ENCODE measurements at places on chromosomes 16 and 17.

- DNase-seq, result no peak
Measured at GRCh38 chr17:64449545-64449944, 630 bp downstream of the MILR1 start.

- DNase-seq, result peak; percentile 52
Measured at GRCh38 chr16:88649924-88650748, 717 bp downstream of the CYBA start.

- DNase-seq, result peak; percentile 61
Measured at GRCh38 chr17:8109661-8110455, 8.5 kb downstream of the ALOXE3 start.

- no peak for DNase-seq
Measured at GRCh38 chr16:67444259-67445125, 13.6 kb downstream of the HSD11B2 start.

GRCh38 chr17:1966274-1967086 is 58.7 kb downstream of the RTN4RL1 start:
- DNase-seq, result no peak

- DNase-seq, result no peak
Measured at GRCh38 chr16:90031186-90031930, 12.1 kb upstream of the DBNDD1 start.

GRCh38 chr17:73646409-73647300 is 2.4 kb upstream of the SDK2 start:
- peak; percentile 12 for DNase-seq

DNA sequence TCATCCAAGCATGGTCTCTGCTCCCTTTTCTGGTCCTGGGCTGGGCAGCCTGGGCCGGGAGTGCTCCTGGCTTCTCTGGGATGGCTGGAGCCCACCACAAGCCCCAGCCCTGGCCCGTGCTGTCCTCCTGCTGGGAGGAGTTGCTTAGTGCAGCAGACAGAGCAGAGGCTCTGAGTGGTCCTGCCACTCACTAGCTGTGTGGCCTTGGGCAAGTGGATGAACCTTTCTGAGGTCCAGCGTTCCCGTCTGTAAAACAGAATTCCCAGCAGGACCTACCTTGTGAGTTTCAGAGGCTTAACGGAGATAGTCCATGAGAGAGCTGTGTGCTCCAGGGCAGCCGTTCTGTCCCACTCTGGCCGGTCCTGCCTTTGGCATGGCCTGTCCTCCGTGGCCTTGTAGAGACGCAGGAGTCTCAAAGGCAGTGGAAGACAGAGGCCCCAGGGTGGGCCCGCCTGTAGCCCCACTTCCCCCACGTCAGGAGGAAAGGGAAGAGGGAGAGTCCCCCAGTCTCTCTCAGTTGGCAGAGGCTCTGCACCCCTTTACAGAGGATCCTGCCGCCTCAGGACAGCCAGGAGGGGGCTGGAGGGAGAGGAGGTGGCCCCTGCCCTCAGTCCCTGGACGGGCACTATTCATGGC is 7.8 kb downstream of the MYO15B start:
- DNase-seq, result no peak

- no peak for DNase-seq
Measured at GRCh38 chr16:85047867-85048455, 20.4 kb downstream of the KIAA0513 start.

GRCh38 chr16:72179204-72179970 is 7.4 kb upstream of the PMFBP1 start:
- DNase-seq, result no peak

DNA sequence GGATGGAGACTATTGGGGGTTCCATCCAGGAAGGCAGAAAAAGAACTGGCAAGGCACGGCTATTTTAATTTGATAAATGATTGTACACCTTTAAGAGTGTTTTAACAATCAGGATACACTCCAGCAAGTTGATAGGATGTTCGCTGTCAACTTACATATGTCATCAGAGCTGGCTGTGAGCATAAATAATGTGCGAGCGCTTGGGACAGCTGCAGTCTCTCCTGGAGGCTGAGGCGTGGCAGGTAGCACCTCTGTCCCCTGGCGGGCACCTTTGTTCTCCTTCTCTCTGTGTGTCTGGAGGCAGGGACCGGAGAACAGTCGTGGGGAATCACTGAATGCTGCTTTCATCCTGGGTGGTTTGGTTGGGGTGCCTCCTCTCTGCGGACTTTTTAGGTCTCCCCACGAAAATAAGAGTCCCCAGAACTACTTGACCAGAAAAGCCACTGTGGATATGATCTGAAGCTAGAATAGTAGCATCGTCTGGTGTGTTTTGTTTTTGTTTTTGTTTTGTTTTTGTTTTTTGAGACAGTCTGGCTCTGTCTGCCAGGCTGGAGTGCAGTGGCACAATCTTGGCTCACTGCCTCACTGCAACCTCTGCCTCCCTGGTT is 9.4 kb downstream of the BAHCC1 start:
- DNase-seq, result peak; percentile 30

- DNase-seq, result peak; percentile 25
Measured at GRCh38 chr16:82016263-82016662, 5.0 kb upstream of the SDR42E1 start.

- DNase-seq, result no peak
Measured at GRCh38 chr17:73929860-73930430, 273.5 kb upstream of the RPL38 start.

GRCh38 chr16:8990445-8990844 is 26.7 kb upstream of the USP7 start:
- DNase-seq, result no peak

DNA sequence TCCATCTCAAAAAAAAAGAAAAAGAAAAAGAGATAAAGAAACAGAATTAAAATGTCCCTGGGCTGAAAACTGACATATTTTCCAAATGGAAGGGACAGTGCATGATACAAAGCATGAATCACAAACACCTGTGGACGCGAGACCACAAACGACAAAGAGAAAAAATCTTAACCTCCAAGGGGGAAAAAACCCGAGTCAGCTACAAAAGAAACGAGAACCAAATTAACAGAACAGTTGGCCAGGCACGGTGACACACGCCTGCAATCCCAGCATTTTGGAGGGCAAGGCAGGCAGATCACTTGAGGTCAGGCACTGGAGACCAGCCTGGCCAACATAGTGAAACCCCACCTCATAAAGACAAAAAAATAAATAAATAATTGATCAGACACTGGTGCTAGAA is 1.9 kb downstream of the TRAP1 start:
- no peak for DNase-seq

- peak; percentile 48 for DNase-seq
Measured at GRCh38 chr17:1108478-1108764, 71.4 kb downstream of the ABR start.

DNA sequence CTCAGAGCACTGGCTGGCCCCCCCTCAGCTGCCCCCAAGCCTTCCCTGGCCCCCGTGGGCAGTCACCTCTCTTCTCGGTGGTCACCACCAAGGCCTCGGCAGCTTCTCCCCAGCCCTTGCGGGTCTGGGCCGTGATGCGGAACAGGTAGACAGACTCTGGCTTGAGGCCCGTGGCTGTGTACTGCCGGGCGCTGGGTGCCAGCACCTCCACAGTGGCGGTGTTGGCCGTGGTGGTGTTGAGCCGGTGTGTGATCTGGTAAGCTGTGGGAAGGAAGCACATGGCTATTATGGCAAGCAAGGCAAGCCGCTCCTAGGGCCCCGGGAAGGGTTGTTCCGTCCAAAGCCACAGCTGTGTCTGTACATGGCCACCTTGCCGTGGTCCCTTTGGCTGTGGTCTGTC is 78.4 kb upstream of the CDC42EP4 start:
- DNase-seq, result no peak

GRCh38 chr17:40557531-40558299 is 7.6 kb downstream of the CCR7 start:
- no peak for DNase-seq

GRCh38 chr17:43673516-43674323 is 12.0 kb upstream of the MEOX1 start:
- DNase-seq, result no peak

GRCh38 chr17:81239714-81240555 is 817 bp downstream of the NDUFAF8 start:
- no peak for DNase-seq

GRCh38 chr16:19715566-19715965 is 2.5 kb downstream of the KNOP1 start:
- DNase-seq, result no peak

- DNase-seq, result no peak
Measured at GRCh38 chr17:47717979-47718621, 14.9 kb upstream of the TBX21 start.

GRCh38 chr17:43983515-43984411 is 20.7 kb upstream of the NAGS start:
- DNase-seq, result no peak

- no peak for DNase-seq
Measured at GRCh38 chr16:89314357-89314756, 96.9 kb downstream of the ZNF778 start.

DNA sequence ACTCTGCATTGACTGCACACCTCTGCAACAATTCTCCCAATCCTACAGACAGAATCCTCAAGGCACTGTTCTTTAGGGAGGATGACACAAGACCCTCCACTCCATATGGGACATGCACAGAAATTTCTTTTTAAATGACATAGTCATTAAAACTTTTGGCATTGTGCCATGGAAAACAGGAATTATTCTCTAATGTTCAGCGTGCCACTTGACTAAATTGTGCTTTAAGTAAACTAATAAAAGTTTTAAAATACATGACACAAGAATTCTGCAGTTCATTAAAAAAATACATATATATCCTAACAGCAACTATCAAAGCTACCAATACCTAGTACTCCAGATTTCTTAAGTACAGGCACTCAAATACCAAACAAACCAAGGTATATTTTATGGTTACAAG is 16.0 kb downstream of the CEP112 start:
- DNase-seq, result no peak

GRCh38 chr16:10601444-10602408 is 21.3 kb upstream of the EMP2 start:
- no peak for DNase-seq

- peak; percentile 13 for DNase-seq
Measured at GRCh38 chr16:17159617-17160016, 311.1 kb downstream of the XYLT1 start.

DNA sequence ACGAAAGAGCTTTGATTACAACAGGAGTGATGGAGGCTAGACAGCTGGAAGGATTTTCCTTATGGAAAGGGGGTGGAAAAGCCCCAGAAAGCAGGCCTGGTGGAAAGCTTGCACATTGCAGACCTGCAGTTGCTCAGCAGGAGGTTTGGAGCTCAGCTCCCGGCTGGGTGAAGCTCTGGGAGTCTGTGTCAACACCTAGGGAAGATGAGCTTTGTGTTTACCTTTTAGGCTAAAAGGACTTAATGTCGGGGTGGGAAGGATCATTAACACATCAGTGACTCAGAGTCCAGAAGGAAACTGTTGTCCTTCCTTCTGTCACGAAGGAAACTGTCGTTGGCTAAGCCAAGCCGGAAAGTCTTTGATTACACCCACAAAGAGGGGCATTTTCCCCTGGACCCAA is 48.2 kb downstream of the RAP1GAP2 start:
- peak; percentile 36 for DNase-seq

Data from SHP77 (cell line).